ENCODE measurements at places on chromosomes 11 and 22. TPM values are rescaled to one million over a fixed set of nuclear protein-coding genes. Genes with fewer than 3 reads are reported as not detected.

MPZL2 gene
- 56.6 TPM for total RNA-seq

BTG4 gene
- not detected for total RNA-seq

PRRG4 gene
- total RNA-seq: 3.5 TPM

CARD18 gene
- not detected for total RNA-seq

ATP5MG gene
- 57.1 TPM for total RNA-seq

NPTXR gene
- total RNA-seq: 2.4 TPM

POU2F3 gene
- total RNA-seq: 0.19 TPM

DNA sequence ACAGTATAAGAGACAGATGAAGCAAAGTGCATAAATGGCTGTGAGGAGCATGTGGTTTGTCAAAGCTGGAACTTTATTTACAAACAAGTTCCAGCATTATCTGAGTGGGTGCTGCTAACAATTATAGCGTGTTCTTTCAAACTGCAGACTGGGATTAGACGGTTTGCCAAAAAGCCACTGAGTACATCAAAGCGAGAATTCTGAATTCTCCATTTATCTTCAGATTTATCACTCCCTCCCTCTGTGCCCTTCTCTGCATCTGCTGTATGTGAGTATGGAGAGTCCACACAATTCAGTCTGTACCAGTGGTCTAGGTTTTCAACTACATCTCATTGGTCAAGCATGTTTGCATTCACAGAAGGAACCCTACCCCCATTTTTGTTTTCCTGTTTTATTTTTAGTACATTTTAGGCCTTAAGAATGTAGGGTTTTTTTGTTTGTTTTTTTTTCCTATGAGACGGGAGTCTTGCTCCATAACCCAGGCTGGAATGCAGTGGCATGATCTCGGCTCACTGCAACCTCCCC, 18.1 kb upstream of the INCENP start:
- DNase-seq: no peak

DNA sequence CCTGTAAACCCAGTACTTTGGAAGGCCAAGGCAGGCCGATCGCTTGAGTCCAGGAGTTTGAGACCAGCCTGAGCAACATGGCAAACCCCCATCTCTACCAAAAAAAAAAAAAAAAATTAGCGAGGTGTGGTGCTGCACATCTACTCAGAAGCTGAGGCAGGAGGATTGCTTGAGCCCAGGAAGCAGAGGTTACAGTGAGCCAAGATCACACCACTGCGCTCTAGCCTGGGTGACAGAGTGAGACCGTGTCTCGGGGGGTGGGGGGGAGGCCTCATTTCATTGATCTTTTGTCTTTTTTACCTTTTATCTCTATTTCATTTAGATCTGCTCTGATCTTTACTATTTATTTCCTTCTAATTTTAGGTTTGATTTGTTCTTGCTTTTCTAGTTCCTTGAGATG, 51.8 kb downstream of the KCNQ1OT1 start:
- no peak for DNase-seq

GRCh38 chr11:19160847-19161246, 40.9 kb downstream of the CSRP3 start:
- no peak for DNase-seq

DNA sequence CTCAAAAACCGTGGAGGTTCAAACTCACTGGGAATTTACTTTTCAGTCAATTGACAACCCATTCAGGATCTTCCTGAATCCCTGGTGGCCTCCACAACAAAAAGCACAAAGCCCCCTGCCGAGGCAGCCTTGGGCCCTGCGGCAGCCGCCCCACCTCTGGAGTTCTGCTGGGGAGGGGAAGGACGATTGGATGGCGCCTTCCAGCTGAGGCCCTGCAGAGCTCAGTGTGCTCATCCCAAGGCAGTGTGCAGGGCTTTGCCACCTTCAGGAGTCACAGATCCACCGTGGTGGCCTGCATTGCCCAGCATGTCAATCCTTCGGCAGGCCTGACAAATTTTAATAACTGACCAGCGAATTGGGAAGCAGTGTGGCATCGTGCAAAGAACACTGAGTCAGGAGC, 7.4 kb downstream of the ZFTA start:
- DNase-seq: no peak

GRCh38 chr11:115042002-115042401, 363.7 kb downstream of the NXPE2 start:
- no peak for DNase-seq

DNA sequence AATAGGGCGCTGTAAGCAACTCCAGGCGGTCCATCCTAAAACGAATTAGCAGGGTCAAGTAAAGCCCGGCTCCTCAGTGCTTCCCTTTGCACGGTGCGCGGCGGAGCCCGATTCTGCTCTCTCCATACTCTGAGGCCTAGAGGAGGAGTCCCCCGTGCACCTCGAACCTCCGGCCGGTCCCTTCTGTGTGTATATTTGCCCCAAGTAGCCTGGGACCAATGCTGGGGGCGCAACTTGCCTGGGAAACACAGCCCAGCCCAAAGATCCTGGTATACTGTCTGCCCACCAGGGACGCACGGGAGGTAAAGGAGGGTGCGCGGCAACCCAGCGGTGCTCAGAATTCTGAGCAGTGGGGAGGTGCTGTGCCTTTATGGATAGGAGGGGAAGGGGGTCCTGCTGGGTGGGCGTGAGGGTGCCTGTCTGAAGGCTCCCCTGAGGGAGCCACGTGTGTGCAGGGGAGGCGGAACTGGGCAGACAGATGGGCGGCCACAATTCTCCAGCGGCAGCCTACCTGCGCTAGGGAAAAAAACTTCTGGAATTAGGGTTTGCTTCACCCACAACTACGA, 4.8 kb upstream of the TBX1 start:
- DNase-seq: no peak

DNA sequence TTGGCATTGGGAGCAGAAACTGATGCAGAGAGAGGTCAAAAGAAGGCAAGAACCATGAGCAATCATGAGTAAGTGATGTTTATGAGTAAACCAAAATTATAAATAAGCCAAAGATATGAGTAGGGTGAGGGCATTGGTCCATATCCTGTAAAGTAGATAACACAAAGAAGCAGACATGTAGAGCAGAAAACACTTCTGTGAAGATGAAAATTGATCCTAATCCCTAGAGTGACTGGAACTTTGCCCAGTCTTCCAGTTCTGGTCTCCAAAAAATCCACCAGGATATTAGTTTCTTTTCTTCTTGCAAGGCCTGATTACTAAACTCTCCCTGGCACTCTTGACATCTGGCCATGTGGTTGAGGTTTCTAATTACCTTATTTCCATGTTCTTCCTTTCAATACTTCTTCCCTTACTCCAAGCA, 13.7 kb upstream of the DRD2 start:
- DNase-seq: no peak

GRCh38 chr22:46936378-46936903, 174.0 kb downstream of the TBC1D22A start:
- no peak for DNase-seq

All from omental fat pad (tissue), 4 donors.